ENCODE measurements at places on chromosomes 11 and 22.

GRCh38 chr11:47595029-47595428 is 818 bp upstream of the C1QTNF4 start:
- DNase-seq: no peak

- no peak for DNase-seq
Measured at GRCh38 chr11:77386178-77386577, 84.7 kb upstream of the GDPD4 start.

DNA sequence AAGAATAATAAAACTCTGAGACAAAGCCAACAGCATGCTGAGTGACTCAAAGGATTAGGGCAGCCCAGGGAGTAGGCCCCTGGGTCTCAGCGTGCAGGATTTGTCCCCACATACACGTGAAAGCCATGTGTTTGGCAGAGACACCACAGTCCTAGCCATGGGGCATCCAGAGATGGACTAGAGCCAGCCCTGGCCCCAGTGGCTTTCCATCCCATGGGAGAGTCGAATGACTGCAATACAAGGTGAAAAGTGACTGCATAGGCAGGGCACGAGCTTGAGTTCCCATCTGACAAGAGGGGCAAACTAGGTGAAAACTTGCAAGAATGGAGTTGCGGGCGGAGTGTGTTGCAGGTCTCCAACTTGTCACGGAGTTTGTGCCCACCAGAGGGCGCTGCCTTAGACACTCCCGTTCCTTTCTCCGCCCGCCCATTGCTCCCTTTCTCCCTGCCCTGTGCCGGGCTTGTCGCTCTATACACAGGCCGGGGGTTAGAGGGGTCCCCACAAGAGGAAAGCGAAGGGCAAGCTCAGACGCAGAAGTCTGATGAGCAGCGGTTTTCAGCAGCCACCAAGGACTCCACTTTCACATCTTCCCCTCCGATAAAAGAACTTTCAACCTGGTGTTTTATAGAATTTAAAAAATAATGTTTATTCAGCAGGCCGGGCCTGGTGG is 24.2 kb downstream of the TSKU start:
- DNase-seq: peak; percentile 88

GRCh38 chr11:73810637-73811036 is 23.0 kb downstream of the MRPL48 start:
- DNase-seq: no peak

DNA sequence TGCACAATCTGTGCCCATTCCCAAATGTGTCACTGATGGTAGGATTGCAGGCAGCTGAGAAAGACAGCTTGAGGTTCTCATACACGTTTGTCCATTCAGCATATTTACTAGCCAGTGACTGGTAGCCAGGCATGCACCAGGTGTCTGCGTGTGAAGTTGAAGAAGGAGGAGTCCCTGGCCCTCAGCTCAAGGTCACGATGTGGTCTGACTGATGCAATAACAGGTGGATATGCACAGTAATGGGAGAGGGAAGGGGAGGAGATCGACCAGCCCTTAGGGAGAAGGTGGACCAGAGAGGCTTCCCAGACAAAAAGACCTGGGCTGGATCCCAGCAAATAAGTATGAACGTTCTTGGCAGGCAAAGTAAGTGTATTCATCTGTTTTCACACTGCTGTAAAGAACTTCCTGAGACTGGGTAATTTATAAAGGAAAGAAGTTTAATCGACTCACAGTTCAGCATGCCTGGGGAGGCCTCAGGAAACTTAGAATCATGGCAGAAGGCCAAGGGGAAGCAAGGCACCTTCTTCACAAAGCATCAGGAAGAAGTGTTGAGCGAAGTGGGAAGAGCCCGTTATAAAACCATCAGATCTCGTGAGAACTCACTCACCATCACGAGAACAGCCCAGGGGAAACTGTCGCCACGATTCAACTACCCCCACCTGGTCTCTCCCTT is 96.0 kb downstream of the MN1 start:
- DNase-seq: no peak

- no peak for DNase-seq
Measured at GRCh38 chr11:86230921-86231434, 13.6 kb upstream of the EED start.

GRCh38 chr11:37905707-37906417 is 1307.8 kb upstream of the RAG2 start:
- DNase-seq: peak; percentile 3

GRCh38 chr11:67116758-67117105 is 2.3 kb upstream of the KDM2A start:
- DNase-seq: no peak

GRCh38 chr22:32535531-32536190 is 61.0 kb downstream of the FBXO7 start:
- no peak for DNase-seq

DNA sequence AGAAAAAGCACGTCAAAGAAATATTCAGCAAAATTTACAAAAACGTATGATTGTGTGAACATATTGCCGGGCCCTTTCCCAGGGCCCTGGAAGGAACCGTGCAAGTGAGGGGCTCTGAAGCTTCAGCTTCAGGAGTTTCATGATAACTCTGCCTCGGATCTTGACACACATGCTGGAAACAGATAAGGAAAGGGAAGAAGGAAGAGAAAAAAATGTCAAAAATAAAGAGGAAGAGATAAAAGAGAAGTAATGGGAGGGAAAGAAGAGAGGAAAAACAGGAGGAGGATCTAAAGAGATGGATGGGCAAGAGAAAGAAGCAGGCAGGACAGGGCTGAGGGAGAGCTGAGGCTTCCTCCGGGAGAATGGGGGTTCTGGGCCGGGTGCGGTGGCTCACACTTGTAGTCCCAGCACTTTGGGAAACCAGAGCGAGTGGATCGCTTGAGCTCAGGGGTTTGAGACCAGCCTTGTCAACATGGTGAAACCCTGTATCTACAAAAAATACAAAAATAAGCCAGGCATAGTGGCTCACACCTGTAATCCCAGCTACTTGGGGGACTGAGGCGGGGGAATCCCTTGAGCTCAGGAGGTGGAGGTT is 2.7 kb upstream of the TMPRSS4 start:
- no peak for DNase-seq

DNA sequence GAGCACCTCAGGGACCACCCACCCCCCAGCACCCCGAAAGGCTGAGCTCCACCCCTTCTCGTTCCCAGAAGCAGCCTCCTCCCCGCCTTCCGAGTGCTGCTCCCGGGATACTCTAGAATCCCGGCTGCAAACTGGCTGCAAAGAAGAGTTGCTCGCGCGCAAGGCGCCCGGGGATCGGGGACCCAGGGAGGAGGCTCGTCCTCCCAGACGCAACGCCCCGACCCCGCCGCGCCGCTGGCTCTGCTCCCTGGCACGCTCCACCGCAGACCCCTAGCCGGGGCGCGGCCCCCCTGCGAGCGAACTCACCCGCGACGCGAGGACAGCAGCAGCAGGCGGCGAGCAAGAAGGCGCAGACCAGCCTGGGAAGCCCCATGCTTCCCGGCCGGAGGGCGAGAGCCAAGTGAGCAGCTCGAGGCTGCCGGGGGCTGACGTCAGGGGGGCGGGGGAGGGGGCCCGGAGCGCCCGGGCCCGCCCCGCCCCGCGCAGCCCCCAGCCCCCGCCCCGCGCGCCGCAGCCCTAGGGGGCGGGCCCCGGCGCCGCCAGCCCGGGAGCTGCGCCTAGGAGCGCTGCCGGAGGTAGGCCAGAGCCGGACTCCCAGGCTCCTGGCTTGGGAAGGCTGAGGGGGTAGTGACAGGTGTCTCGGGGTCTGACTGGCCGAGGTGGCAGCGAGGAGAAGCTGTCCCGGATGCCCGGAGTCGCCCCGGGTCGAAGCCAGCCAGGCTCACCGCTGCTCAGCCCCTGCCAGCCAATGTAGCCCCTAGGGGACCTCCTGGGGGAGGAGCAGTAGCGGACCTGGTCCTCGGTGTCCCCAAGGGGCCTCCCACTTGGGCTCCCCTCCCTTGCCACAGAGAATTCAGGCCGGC is at the start of gene MCAM:
Gene MCAM (minus strand): TSS at position 402 of the 863 bp plus-strand sequence. CDS start 29 bp downstream, at position 373.
- peak; percentile 77 for DNase-seq

GRCh38 chr11:73528013-73528412 is 69.9 kb downstream of the FAM168A start:
- DNase-seq: no peak

DNA sequence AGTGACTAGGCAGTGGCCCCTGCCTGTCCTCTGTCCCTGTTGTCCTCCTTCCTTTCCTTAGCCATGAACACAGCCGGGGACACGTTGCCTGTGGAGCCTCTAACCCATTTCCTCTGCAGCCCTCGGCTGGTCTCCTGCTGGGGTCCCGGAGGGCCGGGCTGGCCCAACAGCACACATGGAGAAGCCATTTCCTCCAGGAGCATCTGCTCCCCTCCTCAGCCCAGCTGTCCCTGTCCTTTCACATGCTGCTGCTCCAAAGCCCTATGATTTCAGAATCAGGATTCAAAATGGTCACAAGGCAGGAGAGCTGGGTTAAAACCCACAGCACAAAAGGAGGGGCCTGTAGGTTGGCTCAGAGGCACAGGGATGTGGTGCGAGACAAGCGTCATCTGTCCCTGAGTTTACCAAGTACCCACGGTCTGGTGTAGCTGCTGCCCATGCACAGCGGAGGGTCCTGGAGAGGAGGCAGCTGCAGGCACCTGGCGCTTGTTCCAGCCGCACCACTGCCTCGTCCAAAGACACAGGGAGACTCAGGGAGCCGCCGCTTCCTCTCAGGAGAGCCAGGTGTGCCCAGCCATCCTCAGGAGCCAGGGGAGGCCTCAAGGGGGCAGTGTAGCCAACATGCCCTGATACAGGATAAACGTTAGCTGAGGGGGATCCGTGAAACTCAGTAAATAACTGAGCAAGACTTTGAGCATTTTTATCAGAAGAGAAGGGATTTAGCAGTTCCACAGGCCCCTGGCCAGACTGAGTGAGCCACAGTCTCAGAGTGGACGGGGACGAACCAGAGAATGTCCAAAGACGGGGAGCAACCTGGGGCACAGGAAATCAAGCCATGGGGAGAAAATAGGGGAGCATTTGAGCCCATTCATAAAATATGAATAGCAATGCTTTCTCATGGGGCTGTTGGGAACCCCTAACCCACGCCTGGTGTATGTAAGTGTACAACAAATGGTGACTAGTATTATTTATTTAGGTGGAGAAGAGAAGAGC is 3.9 kb upstream of the VSIG10L2 start:
- peak; percentile 66 for DNase-seq

DNA sequence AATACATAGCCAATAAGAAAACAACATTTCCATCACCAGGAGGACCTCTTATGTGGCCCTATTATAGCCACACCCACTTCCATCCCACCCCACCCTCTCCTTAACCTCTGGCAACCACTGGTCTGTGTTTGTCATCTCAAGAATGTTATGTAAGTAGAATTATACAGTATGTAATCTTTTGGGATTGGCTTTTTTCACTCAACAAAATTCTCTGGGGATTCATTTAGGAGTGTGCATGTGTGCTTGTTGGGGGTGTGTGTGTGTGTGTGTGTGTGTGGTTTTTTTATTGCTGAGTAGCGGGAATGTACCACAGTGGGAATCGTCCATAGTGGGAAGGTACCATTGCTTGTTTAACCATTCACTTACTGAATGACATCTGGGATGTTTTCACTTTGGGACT is 5.2 kb downstream of the KCNJ5 start:
- DNase-seq: no peak

DNA sequence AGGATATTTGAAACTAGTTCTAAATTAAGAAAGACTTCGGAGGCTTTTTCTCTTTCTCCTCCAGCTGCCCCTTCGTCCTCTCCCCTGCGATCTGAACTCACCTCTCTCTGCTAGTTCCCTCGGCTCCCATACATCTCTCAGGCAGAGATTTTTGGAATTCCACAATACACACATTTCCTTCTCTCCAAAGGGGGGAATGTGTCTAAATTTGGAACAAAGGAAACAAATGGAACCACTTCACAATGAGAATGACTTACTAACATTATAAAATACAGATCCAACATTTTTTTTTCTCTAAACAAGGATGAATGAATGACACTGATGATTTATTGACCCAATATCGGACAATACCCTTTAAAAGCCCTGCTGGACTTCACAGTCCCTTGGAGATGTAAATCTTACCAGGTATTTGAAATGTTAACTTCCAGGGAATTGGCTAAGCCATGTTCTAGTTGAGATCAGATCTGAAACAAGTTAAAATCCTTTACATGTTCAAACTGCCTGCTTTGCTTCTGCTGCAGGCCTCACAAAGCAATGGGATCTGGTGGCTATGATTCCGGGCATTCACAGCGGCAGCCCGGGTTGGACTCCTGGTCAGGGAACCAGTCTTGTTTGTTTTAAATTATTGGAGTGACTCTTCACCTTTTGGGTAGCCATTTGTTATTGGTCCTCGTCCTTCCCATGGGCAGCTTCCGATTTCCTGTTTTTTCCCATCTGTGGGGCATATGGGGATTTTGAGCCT is 20.5 kb upstream of the GSTP1 start:
- DNase-seq: no peak

DNA sequence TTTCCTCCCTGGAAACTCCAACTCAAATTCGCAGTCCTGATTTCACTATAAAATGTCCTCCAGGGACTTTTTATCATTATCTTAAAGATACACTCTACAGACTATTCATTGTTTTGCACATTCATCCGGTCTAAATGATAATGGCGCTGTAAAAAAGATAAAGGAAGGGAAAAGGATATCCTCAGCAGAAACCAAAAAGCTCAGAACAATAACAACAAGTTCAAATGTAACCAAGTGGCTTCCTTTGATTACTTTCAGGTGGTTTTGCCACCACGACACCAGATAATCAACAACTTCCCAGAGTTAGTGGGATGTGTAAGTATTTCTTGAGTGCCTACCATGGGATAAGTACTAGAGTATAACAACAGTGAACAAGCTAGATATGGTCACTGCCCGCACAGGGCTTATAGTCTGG is 26.3 kb downstream of the PRCP start:
- DNase-seq: no peak

DNA sequence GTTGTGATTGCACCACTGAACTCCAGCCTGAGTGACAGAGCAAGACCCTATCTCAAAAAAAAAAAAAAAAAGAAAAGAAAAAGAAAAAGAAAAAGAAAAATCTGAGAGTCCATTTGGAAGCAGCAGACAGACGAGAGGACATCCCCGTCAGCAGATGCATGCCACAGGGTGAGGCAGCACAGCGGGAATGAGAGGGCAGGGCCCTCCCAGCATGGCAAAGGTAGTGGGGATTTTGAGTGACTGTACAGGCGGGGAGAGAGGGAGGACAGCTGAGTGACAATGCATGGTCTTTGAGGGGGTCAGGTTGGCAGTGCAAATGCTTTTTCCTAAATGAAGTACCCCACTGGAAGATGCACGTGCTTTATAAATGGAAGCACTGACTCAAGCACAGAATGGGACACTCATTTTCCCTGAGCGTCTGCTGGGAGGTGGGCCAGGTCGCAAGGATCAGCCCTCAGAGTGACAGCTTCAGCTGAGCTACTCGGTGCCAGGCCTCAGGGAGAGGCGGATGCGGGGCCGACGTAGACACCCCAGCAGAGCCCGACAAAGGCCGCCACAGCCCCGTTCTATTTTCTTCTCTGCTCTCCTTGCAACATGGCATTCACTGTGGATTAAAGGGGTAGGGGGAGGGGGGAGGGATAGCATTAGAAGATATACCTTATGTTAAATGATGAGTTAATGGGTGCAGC is 113.5 kb downstream of the SHANK2 start:
- DNase-seq: no peak

GRCh38 chr11:32418836-32419235 is 16.5 kb downstream of the WT1 start:
- no peak for DNase-seq

DNA sequence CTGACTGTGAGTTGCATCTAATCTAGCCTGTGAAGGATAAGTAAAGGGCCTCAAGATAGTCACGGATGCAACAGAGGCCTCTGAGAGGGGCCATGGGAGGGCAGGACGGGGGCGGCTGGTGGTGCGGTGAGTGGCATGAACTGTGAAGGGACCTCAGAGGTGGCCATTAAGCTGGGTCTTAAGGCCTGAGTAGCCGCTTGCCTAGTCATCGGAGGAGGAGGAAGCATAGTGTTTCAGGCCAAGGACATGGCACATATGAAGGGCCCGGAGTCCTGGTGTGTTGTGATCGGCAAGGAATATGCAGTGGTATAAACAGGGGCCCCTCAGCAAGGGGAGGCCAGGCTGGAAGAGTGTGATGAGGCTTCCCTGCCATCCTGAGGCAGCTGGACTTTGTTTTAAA is 51.8 kb downstream of the TRIOBP start:
- no peak for DNase-seq
